Right renal pelvis (tissue), 4 donors: ENCODE measurements at places on chromosomes 6 and 20. TPM values are rescaled to one million over a fixed set of nuclear protein-coding genes. Genes with fewer than 3 reads are reported as not detected.

GRCh38 chr20:21808863-21809664, 103.6 kb downstream of the PAX1 start:
- DNase-seq = no peak

The TNNC2 gene
- polyA plus RNA-seq = 1.1 TPM

GRCh38 chr6:148140772-148141557, 201.7 kb upstream of the SASH1 start:
- no peak for DNase-seq

The AIF1 gene
- polyA plus RNA-seq = 79.0 TPM

- no peak for DNase-seq
Observed at GRCh38 chr6:163474581-163474980, 60.1 kb downstream of the QKI start.

The CUL9 gene
- polyA plus RNA-seq = 35.3 TPM

- DNase-seq = no peak
Observed at GRCh38 chr6:157682856-157683481, 140.1 kb upstream of the SNX9 start.
